ENCODE measurements at places on chromosomes 7 and 10. TPM values are rescaled to one million over a fixed set of nuclear protein-coding genes. Genes with fewer than 3 reads are reported as not detected.

DNA sequence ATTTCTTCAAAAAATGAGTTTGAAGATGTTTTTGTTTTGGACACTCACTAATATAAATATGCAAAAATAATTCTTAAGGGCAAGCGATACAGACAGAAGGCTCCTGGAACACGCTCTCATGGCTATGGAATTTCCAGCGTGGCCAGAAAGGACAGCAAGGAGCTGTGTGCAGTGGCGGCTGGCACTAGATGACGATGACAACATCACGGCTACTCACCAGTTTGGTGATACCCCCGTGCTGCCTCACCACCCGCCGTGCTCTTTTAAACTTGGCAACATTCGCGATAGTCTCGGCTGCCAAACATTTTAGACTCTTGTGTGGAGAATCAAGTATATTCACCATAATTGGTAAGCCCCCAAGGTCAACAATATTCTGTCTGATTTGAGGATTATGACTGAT is 54.9 kb downstream of the ODAD2 start:
- no peaks in the 10 kb centered on the region for H3K27me3 ChIP-seq
- H3K27ac ChIP-seq = no peak overlapping the region
- no peak overlapping the region for H3K4me3 ChIP-seq
- no peaks in the 10 kb centered on the region for H3K36me3 ChIP-seq
- DNase-seq = no peak

GRCh38 chr10:1403508-1404322 is 333.6 kb downstream of the ADARB2 start:
- H3K36me3 ChIP-seq = no peaks in the 10 kb centered on the region
- H3K4me1 ChIP-seq = no peaks in the 10 kb centered on the region
- H3K27ac ChIP-seq = no peak overlapping the region
- H3K4me3 ChIP-seq = no peak overlapping the region

GRCh38 chr10:86711513-86712316 is 43.4 kb downstream of the LDB3 start:
- H3K4me3 ChIP-seq = peak overlapping the region; percentile 89
- DNase-seq = peak; percentile 33
- peak overlapping the region; percentile 96 for H3K27ac ChIP-seq
- no peaks in the 10 kb centered on the region for H3K27me3 ChIP-seq

- peak overlapping the region; percentile 18 for H3K4me3 ChIP-seq
- no peak for DNase-seq
- H3K36me3 ChIP-seq = no peaks in the 10 kb centered on the region
- H3K4me1 ChIP-seq = no peaks in the 10 kb centered on the region
- peak overlapping the region; percentile 100 for H3K27ac ChIP-seq
- no peaks in the 10 kb centered on the region for H3K27me3 ChIP-seq
Observed at GRCh38 chr10:3785851-3786271, 852 bp upstream of the KLF6 start.

GRCh38 chr10:23479798-23480473 is 41.1 kb downstream of the OTUD1 start:
- H3K27me3 ChIP-seq = no peaks in the 10 kb centered on the region
- no peaks in the 10 kb centered on the region for H3K36me3 ChIP-seq
- no peak for DNase-seq
- H3K4me1 ChIP-seq = no peaks in the 10 kb centered on the region
- H3K4me3 ChIP-seq = no peak overlapping the region

DNA sequence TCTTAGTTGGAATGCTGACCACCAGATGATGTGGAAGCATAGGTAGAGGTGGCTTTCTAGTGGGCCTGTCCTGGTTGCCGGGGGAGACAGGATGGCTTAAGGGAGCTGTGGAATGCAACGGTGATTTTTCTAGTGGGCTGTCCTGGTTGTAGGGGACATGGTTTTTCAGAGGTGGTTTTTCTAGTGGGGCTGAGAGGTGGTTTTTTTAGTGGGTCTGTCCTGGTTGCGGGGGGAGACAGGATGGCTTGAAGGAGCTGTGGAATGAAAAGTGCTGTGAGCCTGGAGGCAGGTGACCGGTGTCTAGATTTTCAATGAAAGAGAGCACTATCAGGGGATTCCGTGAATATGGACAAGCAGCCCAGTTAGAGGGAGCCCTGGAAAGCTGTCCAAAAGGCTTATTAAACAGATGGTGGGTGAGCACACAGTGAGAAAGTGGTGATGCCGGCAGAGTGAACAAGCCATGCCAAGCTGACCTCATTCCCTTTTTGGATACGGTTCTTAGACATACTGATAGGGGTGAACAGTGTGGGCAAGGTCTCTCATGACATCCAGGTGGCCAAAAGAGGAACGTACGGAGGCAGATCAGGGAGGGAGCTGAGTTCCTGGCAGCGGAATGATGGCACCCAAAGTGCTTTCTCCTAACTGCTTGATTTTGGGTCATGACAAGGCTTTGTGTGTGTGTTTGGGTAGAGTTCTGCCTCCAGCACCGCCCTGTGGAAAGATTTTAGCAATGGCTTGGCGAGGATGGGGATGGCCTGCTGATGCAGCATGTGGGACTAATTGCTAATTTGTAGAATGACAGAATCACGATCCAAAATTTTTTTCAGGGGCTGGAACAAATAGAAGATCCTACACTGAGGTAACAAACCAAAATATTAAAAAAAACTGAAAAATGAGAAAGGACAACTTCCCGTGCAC is 126.6 kb downstream of the TMEM178B start:
- H3K4me3 ChIP-seq = no peak overlapping the region
- no peaks in the 10 kb centered on the region for H3K27me3 ChIP-seq
- no peaks in the 10 kb centered on the region for H3K36me3 ChIP-seq
- no peak for DNase-seq
- no peak overlapping the region for H3K27ac ChIP-seq

- H3K4me1 ChIP-seq = no peaks in the 10 kb centered on the region
- DNase-seq = no peak
- H3K27ac ChIP-seq = no peak overlapping the region
- H3K27me3 ChIP-seq = no peaks in the 10 kb centered on the region
- no peaks in the 10 kb centered on the region for H3K36me3 ChIP-seq
- H3K4me3 ChIP-seq = no peak overlapping the region
Observed at GRCh38 chr7:67821116-67821515, 824.5 kb downstream of the TYW1 start.

DNA sequence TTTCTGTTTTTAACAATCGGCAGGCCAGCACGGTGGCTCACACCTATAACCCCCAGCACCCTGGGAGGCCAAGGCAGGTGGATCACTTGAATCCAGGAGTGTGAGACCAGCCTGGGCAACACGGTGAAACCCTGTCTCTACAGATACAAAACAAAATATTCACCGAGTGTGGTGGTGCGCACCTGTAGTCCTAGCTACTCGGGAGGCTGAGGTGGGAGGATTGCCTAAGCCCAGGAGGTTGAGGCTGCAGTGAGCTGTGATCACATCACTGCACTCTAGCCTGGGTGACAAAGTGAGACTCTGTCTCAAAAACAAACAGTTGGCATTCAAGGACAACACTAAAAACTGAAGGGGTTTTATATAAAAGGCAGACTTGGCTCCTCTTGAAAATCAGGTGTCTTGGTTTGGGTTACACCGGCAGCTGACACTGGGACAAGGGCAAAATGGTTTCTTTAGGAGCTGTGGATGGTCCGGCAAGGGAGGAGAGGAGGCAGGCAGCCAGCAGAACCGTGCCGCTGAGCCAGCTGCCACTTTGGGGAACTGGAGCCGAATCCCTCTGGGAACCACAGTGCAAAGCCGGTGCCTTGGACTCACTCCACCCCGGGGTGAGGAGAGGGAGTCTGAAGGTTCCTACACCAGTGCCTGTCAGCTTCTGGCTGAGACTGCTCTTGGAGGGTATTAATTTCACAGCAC is 52.6 kb downstream of the CHST3 start:
- H3K27me3 ChIP-seq = no peaks in the 10 kb centered on the region
- H3K36me3 ChIP-seq = no peaks in the 10 kb centered on the region
- H3K4me1 ChIP-seq = no peaks in the 10 kb centered on the region

DNA sequence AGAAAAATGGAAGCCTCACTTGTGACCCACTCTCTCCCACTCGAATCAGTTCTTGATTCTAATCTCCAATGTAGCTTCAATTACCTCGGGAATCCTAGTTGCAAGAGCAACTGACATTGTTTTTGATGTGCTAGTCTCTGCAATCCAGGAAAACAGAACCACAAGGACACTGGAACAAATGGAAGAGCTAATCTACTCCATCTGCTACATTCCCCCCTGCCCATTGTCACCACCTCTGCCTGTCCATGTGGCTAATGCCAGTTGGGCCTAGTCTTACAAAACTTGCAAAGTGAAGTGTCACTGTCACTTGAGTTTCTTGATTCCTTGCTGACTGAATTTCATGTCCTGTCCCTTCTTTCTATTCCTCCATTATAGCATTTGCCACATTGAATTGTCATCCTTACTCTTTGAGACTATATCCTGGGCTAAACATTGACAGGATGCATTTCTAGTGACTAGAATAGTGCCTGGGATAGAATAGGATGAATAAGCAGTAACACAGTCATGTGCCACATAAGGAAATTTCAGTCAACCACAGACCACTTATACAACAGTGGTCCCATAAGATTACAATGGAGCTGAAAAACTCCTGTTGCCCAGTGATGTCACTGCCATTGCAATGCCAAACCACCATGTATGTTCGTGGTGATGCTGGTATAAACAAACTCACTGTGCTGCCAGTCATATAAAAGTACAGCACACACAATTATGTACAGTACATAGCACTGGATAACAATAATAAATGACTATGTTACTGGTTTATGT is 13.5 kb downstream of the GCC1 start:
- H3K27me3 ChIP-seq = no peaks in the 10 kb centered on the region
- DNase-seq = no peak
- H3K4me1 ChIP-seq = no peaks in the 10 kb centered on the region
- H3K4me3 ChIP-seq = no peak overlapping the region

- H3K4me1 ChIP-seq = peaks cover 24% of the 10 kb centered on the region
- peak overlapping the region; percentile 37 for H3K27ac ChIP-seq
- no peak for DNase-seq
- H3K36me3 ChIP-seq = no peaks in the 10 kb centered on the region
- H3K4me3 ChIP-seq = no peak overlapping the region
- H3K27me3 ChIP-seq = no peaks in the 10 kb centered on the region
Observed at GRCh38 chr10:125882596-125882995, 1.5 kb upstream of the DHX32 start.

DNA sequence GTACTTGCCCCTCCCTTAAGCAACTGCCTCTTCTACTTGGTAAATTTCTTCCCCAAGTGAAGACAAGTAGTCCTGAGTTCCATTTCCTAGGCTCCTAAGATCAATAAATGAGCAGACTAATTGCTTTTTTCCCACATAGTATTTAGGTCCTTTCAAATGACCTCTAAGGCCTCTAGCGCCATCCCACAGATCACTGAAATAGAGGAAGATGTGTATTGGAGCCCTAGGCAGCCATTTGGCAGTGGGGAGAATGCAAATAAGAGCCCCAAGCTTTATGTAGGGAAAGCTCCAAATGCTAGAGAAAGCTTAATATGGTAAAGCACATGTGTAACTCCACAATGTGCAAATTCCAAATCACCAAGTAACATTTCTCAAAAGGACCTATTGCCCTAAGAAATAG is 316.5 kb upstream of the PHF14 start:
- no peaks in the 10 kb centered on the region for H3K27me3 ChIP-seq
- no peak overlapping the region for H3K27ac ChIP-seq
- no peaks in the 10 kb centered on the region for H3K4me1 ChIP-seq
- no peak for DNase-seq

DNA sequence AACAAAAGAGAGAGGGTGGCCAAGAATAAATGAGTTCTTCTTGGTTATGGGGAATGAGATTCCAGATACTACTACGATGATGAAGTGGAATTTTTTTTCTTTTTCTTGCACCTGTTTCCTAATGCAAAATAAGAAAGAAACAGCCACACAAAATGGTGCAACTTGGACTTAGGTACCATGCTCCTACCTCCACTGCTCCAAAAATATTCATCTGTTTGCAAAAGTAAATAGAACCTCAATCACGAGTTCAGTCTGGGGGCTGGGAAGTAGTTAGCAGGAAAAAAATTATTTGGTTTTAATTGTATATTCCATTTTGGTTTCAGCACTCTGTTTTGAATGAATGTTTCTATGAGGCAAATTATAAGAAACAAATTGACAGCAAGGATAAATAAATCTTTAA is 73.5 kb downstream of the SLC25A13 start:
- no peak overlapping the region for H3K27ac ChIP-seq
- no peak for DNase-seq
- H3K36me3 ChIP-seq = no peaks in the 10 kb centered on the region
- no peaks in the 10 kb centered on the region for H3K4me1 ChIP-seq

Gene SFTPA1
- 0.87 TPM for polyA plus RNA-seq

Gene ANKRD26
- polyA plus RNA-seq = 2.3 TPM

Gene SUN3
- not detected for polyA plus RNA-seq

Gene GTF2I
- polyA plus RNA-seq = 43.6 TPM

Gene ADAM22
- polyA plus RNA-seq = 0.30 TPM
